ENCODE measurements at places on chromosomes 5 and 9.

- DNase-seq = no peak
Measured at GRCh38 chr5:4880304-4880741, 259.8 kb upstream of the ADAMTS16 start.

GRCh38 chr5:171330021-171330420 lies 21.0 kb downstream of the TLX3 start:
- no peak for DNase-seq

DNA sequence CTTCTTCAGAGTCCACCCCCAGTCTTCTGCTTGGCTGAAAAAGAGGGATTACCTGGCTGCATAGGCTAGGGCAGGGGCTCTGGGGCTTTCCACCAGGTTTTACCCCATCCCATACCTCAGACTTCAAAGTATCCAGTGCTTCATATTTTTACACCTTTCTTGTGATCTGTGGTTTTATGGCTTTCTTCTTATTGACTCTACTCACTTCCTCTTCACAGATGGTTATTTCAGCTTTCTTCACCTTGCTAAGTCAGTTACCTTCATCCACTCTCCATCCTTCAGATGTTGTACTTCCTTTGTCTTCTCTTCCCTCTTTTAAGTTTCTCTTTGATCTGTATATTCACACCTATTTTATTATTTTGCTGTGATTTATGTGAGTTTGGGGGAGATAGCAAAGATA lies 104.3 kb downstream of the GRIA1 start:
- DNase-seq = no peak

GRCh38 chr9:120592210-120592609 lies 12.2 kb upstream of the CDK5RAP2 start:
- no peak for DNase-seq

GRCh38 chr5:180829726-180830125 lies 27.1 kb upstream of the MGAT1 start:
- no peak for DNase-seq

DNA sequence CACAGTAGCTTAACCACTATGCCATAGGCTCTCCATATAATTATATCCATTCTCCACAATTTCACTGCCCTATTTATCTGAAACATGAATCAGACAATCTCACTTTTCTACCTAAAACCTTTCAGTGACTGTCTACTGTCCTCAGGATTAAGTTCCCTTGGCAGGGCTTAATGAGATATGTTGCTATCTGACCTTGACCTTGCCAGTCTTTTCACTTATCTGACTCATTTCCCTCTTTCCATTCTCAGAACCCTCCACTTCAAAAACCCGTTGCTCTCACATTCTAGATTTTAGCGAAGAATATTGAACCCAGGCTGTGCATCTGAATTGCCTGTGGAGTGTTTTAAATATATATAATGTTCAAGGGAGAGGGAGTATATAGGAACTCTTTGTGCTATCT lies 452.1 kb upstream of the MPDZ start:
- DNase-seq = no peak

- DNase-seq = no peak
Measured at GRCh38 chr5:169431386-169431785, 130.4 kb upstream of the SLIT3 start.

GRCh38 chr5:2163940-2164490 lies 281.3 kb upstream of the IRX4 start:
- DNase-seq = no peak

- no peak for DNase-seq
Measured at GRCh38 chr5:50653946-50654345, 12.5 kb upstream of the PARP8 start.

Data from NCI-H1436 (cell line).